Ascending aorta (tissue), 2 donors: ENCODE measurements at places on chromosomes 16 and 17.

DNA sequence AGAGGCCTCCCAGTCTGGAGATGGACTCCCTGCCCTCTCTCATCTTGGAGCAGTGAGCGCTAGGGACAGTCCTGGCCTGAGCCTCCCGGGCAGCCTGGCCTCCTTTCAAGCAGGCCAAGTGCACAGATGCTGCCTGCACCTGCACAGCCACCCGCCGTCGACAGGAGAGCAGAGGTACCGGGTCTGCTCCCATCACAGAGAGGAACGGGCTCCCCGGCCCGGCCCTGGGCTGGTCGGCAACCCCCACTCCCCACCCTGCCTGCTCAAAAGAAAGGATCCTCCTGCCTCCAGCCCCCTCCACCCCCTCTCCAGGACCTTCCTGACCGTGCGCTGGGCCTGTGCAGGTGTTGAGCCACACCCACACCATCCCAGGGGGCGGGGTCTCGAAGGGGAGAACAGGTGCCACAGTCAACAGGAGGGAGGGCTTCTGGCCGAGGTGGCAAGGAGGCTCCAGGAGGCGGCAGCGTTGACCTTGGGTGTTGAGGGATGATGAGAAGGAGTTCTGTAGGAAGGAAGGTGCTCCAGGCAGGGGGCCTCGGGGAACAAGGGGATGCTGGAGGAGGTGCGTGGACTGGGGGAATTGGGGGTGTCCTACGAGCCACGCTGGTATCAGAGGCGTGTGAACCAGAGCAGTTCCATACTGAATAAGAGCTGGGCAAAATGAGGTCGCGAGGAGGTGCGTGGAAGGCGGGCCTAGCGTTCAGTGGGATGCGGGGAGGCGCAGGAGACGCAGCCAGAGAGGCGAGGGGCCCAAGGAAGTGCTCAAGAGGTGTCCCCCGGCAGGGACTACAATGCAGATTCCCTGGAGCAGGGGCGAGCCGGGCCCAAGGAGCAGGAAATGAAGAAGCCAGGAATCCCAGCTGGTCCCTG, 967 bp upstream of the CDH15 start:
- no peak for DNase-seq

DNA sequence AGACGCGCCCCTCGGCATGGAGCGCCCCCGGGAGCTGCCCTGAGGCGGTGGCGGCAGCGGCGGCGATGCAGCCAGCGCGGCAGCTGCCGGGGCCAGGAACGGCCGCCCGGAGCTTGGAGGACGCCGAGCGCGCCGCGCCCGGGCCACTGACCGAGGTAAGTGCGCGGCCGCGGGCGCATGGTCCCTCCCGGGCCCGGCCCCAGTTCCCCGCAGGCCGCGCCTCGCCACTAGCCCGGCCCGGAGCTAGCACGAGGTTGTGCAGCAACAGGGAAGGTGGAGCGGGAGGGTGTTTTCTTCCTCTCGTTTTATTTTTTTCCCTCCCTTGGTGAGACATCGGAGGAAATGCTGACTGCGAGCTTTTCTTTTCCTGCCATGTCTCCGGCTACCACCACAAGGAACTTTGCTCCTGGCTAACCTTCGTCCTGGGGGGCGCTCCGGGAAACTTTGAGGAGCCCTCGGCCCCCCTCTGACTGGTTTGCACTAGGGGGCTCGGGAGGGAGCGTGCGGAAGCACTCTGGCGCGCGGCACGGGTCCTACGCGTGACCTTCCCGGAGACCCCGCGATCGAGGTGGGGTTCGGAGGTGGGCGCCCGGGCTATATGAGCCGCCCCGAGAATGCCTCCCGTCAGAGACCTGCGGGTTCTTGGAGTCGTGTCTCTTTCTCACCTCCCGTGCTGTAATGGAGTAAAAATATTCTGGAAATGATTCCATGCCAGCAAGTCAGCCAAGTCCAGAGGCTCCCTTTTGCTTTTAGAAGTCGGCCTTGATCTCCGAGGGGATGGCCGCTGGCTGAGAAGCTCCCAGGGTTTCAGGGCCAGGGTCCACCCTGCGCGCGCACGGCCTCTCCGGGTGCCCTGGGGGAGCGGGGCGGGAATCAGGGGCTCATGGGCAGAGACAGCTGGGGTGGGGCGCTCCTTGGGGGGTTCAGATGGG, 868 bp downstream of the KCNJ12 start:
- DNase-seq = no peak

DNA sequence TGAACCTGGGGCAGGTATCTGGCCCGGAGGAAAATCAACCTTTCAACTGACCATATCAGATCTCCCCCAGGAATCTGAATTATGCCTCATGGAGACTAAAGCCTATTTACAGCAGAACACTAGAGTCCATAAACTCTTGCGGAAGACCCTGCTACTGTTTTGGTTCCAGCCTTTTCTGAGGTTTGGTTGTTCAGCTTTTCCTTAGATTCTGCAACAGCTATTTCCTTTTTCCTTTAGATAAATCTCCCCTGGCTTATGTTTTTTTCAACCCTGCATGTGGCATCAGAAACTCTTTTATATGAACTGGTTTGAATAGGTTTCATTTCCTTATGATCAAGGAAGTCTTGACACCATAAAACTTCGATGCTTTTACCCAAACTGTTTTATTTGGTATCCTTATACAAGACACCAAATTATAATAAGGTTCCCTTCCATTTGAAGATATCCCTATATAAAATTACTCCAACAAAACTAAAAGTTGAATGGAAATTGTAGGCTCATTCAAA, 13.1 kb downstream of the SPOP start:
- DNase-seq = no peak

GRCh38 chr17:42751628-42752027, 6.8 kb upstream of the EZH1 start:
- DNase-seq = no peak

GRCh38 chr17:17988427-17988945, 15.8 kb downstream of the DRC3 start:
- no peak for DNase-seq

DNA sequence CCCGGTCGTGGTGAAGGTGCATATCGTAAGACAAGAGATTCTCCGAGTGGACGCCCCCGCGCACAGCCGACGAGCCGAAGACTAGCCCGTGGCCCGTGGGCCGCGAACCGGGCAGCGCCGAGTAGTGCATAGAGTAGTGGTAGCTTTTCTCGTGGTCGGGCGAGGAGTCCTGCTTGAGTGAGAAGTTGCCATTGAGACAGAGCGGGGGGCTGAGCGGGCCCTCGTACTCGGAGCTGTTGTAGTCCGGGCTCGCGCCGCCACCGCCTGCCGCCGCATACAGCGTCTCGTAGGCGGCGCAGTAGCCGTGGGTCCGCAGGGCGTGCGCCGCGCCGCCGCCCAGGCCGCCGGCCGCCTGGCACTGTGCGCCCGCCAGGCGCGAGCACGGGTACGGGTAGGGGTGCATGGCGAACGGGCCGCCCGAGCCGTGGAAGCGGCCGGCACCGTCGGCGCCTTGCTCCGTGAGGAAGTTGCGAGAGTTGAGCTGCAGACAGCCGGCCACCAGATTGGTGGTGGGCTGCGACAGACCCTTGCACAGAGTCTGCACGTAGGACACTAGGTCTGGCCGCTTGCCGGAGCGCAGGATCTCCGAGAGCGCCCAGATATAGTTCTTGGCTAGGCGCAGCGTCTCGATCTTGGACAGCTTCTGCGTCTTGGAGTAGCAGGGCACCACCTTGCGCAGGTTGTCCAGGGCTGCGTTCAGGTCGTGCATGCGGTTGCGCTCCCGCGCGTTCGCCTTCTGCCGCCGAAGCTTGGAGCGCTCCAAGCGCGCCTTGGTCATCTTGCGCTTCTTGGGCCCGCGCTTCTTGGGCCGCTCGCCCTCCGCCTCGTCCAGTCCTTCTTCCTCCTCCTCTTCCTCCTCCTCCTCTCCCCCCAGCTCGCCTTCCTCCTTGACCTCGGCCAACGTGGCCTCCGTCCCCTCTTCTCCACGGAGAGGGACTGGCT, 2.0 kb downstream of the NEUROD2 start:
- no peak for DNase-seq

- DNase-seq = no peak
These were observed 66.1 kb downstream of the NOG start for GRCh38 chr17:56659622-56660021.

- no peak for DNase-seq
These were observed 94.4 kb downstream of the NLK start for GRCh38 chr17:28136923-28137322.

DNA sequence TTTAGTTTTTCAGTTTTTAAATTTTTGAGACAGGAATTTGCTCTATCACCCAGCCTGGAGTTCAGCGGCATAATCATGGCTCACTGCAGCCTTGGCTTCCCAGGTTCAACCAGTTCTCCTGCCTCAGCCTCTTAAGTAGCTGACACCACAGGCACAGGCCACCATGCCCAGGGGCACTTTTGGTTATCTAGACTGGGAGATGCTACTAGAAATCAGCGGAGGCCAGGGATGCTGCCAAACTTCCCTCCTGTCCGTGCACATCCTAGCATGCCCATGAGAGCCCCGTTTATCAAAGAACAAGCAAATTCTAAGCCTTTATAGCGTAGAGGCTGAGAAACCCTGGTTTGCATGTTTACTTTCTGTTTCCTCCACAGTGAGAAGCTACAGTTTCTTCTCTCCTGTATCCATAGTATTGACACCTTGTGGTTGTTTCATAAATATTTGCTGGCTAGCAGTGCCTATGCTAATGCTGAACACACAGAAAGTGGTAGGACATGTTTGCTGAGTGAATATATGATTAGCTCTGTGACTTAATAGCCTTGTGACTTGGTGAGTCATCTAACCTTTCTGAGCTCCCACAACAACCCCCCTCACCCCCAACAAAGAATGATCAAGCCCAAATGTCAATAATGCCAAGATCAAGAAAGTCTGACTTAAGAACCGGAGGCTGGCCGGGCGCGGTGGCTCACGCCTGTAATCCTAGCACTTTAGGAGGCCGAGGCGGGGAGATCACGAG, 39.2 kb upstream of the MAF start:
- no peak for DNase-seq

DNA sequence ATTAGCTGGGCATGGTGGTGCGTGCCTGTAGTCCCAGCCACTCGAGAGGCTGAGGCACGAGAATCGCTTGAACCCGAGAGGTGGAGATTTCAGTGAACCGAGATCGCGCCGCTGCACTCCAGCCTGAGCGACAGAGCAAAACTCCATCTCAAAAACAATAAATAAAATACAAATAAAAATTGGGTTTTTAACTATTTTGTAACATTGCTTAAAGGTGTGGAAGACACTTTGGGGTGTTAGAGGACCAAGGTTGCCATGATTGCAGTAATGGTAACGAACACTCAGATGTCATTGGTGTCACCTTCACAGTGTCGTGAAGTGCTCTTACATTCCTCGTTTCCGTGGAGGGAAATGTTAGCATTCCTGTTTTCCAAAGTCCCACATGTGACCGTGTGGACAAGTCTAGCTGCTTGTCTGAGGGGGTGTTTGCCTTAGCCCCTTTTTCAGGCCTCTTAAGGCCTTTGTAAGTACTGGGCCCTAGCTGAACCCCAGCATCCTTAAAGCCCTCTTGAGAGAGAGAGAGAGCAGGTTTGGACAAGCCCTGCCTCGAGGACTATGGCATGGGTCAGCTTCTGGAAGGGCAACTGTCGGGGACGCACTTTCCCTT, 8.6 kb downstream of the C16orf96 start:
- DNase-seq = no peak

GRCh38 chr17:41967141-41967920, 736 bp downstream of the CNP start:
- DNase-seq = no peak

GRCh38 chr16:79151-80054, 1.4 kb downstream of the MPG start:
- no peak for DNase-seq

DNA sequence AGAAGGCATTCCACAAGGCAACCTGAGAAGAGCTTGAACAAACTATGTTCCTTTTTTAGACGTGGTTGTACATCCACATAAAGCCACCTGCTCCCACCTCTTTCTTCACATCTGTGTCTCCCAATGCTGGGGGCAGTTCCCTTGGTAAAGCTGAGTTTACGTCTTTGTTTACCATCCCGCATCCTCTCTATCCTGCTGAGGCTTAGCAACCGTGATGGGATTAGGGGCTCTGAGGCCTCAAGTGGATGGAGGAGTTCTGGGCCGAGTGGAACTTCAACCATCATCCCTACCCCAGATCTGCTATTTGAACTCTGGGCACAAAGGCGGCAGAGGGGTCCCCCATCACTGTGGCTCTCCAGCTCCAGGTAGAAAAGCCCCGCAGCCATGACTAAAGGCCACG, 94.2 kb upstream of the CREBBP start:
- no peak for DNase-seq

DNA sequence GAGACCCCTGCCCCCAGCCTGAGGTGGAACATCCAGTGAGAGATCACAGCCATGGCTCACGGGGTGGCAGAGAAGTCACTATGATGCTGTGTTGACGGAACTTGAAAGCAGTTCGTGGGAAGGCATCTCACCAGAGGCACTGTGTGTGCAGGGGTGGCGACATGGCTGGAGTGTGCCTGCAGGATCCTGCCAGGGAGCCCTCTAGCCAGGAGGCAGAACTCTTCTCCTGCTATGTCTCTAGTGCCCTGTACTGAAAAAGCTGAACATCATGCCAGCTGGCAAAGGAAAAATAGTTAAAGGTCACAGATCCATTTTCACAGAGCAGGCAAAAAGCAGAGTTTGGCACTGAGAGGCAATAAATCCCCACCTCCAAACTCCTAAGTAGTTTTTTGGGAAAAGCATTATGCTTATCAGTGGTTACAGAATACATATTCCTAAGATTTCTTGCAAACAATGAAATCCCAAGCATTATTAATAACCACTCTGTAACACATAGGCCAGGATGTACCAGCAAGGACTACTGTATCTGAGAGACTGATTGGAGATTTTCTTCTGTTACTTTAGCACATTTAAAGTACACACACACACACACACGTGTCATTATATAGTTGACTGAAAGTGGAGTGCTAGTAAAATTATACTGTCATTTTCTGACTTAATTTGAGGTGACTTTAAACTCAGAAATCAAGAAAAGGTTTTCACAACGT, 36.8 kb downstream of the TNRC6C start:
- DNase-seq = no peak

DNA sequence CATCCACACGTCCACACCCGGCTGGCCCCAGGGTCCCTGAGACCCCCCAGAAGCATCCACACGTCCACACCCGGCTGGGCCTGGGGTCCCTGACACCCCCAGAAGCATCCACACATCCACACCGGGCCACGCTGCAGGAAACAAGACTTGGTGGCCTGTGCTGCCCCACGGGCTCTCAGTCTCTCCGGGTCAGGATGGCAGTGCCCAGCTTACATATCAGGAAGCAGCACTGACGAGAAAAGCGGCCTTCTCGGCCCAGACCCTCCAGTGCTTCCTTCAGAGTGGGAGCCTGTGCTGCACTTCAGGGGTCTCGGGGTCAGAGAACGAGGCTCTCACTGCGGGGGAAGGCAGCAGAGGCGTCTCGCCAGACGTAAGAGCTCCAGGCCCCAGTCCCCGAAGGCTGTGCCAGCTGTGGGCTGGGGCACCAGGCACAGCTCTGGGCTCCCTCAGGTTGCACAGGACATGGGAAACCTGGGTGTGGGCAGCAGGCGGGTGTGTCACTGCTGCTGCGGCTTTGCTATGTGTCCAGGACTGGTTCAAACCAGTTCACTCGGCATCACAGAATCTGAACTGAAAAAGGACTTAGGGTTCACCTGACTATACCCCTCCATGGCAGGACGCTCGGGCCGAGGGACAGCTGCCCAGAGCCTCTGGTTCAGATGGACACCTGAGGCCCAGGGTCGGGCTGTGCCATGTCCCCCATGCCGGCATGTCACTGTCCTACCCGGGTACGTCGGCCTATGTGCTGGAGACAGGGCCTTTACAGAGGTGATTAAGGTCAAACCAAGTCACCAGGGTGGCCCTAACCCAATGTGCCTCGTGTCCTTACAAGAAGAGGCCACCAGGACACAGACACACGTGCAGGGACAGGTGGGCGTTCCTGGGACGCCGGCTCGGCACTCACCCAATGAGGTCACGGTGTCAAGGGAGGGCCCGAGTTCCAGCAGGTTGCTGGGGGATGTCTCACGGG, 40.2 kb upstream of the CHMP6 start:
- no peak for DNase-seq
